Cardiac septum (tissue), 1 donor: ENCODE measurements at places on chromosomes 4 and X. TPM values are rescaled to one million over a fixed set of nuclear protein-coding genes. Genes with fewer than 3 reads are reported as not detected.

DNA sequence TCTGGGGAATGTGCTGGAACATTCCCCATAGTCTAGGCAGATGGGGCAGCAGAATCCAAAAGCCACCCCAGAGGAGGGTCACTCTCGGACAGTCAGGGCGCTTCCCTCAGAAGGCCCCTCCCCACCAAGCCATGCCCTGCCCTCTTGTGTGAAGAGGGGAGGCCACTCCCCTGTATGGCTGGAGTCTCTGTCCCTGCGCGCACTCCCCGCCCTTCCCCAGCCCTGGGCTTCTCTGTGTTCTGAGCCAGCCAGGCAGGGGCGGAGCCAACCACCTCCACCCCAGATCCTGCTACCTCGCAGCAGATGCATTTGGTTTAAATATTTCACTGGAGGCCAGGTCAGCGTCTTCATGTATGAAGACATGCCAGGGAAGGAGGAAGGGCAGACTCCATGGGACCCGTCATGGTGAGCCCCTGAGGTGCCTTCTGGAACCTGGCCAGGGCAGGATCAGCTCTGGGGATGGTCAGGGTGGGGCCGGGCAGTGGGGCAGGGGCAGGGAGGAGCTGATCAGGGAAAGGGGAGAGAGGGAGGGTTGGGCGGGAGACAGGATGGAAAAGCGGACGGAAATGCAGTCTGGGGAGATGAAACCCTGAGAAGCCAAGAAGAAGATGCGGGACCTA, 107.3 kb downstream of the ADRA2C start:
- DNase-seq, result peak; percentile 38

GRCh38 chr4:48008021-48008596, 8.4 kb downstream of the CNGA1 start:
- DNase-seq, result no peak

GRCh38 chr4:112172180-112172579, 26.9 kb downstream of the FAM241A start:
- DNase-seq, result no peak

DNA sequence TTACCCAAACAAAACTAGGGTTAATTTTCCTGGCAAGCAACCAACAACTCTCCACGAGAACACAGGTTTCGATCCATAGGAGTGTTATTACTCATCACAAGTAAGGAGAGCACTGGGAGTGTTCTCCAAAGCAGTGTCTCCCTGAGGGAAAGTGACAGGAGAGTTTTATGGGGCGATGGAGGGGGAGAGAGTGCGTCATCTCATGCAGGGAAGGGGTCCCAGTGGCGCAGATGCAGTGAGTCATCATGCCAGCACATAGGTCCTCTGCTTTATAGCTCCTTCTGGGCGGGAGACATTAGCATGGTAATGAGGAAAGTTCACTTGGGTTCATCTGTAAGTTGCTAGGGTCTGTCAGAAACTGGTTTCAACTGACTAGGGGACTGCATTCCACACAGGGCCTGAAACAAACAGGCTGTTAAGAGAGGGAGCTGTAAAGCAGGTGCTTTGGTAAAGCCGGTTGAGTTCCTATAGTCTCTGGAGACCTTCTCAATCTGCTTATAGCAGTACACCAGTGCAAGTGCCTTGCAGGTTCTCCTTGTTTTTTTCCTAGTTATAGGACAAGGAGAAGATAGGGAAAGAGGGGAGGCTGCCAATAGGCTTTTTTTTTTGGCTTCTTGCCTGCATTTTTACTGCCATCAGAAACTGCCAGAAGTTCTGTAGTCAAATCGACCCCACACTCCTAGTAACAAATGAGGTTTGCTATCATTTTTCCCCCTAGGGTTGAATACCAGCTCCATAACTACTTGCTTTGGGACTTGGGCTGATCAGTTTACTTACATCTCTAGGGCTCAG, 12.8 kb upstream of the BOD1L1 start:
- no peak for DNase-seq

DNA sequence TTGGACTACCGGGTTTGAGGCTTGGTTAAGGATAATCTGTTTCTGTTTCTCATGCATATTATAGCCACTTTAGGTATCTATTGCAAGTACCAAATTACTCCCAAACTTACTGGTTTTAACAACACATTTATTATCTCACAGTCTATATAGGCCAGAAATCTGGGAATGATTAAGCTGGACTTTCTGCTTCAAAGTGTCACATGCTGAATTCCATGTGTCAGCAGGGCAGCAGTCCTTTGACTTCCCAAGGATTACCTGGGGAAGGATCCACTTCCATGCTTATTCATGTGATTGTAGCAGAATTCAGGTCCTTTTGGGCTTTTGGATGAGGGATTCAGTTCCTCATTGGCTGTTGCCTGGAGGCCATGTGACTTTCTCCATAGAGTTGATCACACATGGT, 349.0 kb upstream of the TRAM1L1 start:
- DNase-seq, result no peak

- no peak for DNase-seq
These were observed 29.6 kb upstream of the CHRNA9 start for GRCh38 chr4:40305328-40306170.

DNA sequence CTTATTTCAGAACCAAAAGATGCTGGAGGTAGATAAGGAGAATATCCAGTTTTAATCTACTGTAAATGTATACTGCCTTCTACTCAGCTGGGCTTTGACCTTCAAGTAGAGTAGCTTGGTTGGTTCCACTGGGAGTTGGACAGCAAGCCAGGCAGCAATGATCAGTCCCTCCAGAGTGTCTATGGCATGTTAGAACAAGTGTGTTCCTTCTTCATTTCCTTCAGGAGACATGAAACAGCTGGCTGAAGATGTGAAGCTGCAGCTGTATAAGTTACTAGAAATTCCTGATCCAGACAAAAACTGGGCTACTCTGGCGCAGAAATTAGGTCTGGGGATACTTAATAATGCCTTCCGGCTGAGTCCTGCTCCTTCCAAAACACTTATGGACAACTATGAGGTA, 111.1 kb downstream of the NFKB1 start:
- DNase-seq, result no peak

GRCh38 chrX:153727123-153727931, 2.7 kb downstream of the ABCD1 start:
- DNase-seq, result no peak

- DNase-seq, result peak; percentile 68
These were observed 2.0 kb upstream of the FATE1 start for GRCh38 chrX:151713849-151714248.

DNA sequence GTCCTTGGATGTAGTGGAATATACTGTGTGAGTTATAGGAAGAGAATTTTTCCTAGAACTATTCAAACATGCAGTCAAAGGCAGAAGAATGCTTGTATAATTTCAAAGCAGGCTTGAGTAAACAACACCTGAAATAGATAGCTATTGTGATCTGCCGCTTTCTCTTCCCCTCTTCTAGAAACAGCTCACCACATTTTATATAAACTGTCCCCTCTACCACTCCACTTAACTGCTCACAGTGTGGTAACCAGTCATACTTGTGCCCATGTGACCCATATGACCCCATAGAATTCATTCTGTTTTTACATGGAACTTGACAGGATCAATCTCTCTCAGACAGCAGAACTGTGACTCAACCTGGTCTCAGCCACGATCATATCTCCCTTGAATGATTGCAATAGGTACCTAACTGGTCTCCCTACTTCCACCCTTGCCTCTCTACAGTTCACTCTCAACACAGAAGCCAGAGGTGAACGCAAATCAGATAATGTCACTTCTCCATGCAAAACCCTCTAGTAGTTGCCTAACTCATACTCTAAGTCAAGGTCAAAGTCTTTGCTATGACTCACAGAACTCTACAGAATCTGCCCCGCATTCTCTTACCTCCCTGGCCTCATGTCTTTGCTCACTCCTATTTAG, 85.6 kb upstream of the EFHC2 start:
- no peak for DNase-seq

GRCh38 chr4:77593101-77593500, 12.5 kb upstream of the CXCL13 start:
- no peak for DNase-seq

- no peak for DNase-seq
These were observed 5.8 kb downstream of the BMP2K start for GRCh38 chr4:78781924-78782323.

DNA sequence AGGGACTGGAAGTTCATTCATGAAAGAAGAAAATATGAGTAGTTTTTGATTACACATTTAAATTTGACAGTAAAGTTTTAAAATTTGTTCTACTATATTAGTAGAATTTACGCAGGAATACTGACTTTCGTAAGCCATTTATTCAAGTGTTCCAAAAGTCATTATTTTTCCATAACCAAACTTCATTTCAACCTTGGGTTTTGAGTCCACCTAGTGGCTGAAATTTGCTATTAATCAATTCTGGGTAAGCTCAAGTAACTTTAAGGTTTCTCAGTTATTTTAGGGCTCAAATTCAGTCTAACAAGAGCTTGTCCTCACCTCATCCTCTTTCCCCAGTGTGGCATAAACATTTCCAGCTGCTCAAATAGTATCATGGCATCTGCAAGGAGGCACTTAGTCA, 175.4 kb downstream of the SH3BGRL start:
- DNase-seq, result no peak

The DGKK gene
- total RNA-seq, result not detected

The SLC34A2 gene
- total RNA-seq, result 0.19 TPM

The NFKB1 gene
- 28.7 TPM for total RNA-seq

The EPGN gene
- total RNA-seq, result not detected

The FRMPD4 gene
- total RNA-seq, result 2.0 TPM

The SLC2A9 gene
- total RNA-seq, result 5.5 TPM

The SORCS2 gene
- total RNA-seq, result 6.9 TPM

The HTT-AS gene
- total RNA-seq, result not detected

The CTSO gene
- total RNA-seq, result 9.0 TPM

The ARHGEF38 gene
- total RNA-seq, result not detected

The CT83 gene
- not detected for total RNA-seq
